ENCODE measurements at places on chromosomes 7 and 10. TPM values are rescaled to one million over a fixed set of nuclear protein-coding genes. Genes with fewer than 3 reads are reported as not detected.

The UCN3 gene
- total RNA-seq: 0.28 TPM

- H3K36me3 ChIP-seq: no peaks in the 10 kb centered on the region
- peaks cover 2% of the 10 kb centered on the region for H3K4me1 ChIP-seq
- DNase-seq: peak; percentile 86
- peak overlapping the region; percentile 81 for H3K27ac ChIP-seq
- H3K4me3 ChIP-seq: no peak overlapping the region
Observed at GRCh38 chr10:28326516-28327490, 23.9 kb upstream of the MPP7 start.

The SLC26A3 gene
- total RNA-seq: not detected

DNA sequence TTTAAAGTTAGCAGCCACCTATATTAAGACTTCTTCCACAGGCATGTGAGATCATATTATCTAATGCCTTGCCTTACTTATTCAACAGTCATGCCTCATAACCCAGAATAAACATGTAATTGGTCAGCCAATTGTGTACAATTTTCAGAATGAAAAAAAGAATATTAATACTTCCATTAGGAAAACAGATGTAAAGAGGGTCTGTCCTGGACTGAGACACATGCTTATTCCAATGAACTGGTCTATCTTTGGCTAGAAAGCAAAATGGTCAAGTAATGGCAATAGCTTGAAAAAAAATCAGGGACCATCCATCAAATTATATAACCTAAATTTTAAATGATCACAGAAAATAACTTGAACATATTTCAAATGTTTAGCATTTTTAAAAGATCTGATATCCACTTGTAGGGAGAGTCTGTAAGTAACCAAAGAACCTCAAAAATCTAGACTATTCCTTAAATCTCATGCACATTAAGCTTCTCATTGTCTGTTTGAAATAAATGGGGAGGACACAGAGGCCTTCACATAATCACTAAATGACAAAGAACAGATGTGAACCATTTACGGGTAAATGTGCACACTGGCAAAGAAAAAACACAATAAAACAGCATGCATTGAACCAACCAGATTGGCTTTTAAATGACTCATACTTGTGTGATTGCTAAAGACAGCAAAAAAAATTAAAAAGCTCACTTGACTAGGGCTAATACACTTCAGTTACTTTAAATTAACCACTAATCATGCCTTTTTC is 568.8 kb upstream of the PCDH15 start:
- no peak overlapping the region for H3K27ac ChIP-seq
- no peak overlapping the region for H3K4me3 ChIP-seq
- no peaks in the 10 kb centered on the region for H3K36me3 ChIP-seq
- no peaks in the 10 kb centered on the region for H3K4me1 ChIP-seq

The DPP6 gene
- total RNA-seq: 1.2 TPM

- no peaks in the 10 kb centered on the region for H3K36me3 ChIP-seq
- peak; percentile 47 for DNase-seq
- no peaks in the 10 kb centered on the region for H3K27me3 ChIP-seq
- no peak overlapping the region for H3K27ac ChIP-seq
Observed at GRCh38 chr10:36116731-36117130, 474.6 kb upstream of the FZD8 start.

DNA sequence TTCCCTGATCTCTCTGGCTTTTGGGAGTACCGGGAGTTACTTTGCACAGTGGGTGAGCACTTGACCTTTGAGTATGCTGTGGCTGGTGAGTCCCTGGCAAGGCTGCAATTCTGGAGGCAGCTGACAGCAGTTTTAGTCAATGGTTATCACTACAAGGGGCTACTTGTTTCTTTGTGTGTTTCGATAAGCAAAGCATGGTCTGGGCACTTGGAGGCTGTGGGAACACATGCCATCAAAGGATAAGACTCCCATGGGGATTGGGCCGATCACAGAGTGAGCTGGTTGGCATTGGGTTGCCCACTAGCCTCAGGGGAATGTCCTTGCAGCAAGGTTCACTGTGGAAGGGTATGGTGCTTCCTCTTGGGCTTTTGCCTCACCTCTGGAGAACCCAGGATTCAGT is 208.2 kb downstream of the SNX13 start:
- H3K27ac ChIP-seq: no peak overlapping the region
- no peak overlapping the region for H3K4me3 ChIP-seq
- DNase-seq: no peak
- no peaks in the 10 kb centered on the region for H3K4me1 ChIP-seq

GRCh38 chr10:14665865-14666857 is 108.5 kb downstream of the FAM107B start:
- H3K27me3 ChIP-seq: no peaks in the 10 kb centered on the region
- no peaks in the 10 kb centered on the region for H3K36me3 ChIP-seq
- no peak for DNase-seq
- no peak overlapping the region for H3K4me3 ChIP-seq

DNA sequence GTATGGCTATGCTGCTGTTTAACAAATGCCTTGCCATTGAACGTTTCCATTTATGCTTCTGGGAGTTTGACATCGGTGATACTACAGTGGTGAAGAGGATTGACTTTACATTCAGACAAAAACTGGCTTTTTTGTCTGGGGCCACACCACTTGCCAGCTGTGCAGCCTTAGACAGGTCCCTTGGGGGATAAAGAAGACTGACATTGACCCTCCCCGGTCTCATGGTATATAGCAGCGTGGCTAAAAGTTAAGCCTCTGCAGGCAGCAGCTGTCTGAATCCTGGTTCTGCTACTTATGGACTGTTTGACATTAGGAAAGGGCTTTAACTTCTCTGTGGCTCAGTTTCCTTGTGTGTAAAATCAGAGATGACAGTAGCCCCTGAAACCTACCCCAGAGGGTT is 42.0 kb upstream of the PTF1A start:
- H3K36me3 ChIP-seq: no peaks in the 10 kb centered on the region
- H3K27me3 ChIP-seq: no peaks in the 10 kb centered on the region
- DNase-seq: no peak
- H3K27ac ChIP-seq: no peak overlapping the region
- no peaks in the 10 kb centered on the region for H3K4me1 ChIP-seq
- no peak overlapping the region for H3K4me3 ChIP-seq

The LIPJ gene
- total RNA-seq: 0.14 TPM

GRCh38 chr7:41745451-41745850 is 42.6 kb upstream of the INHBA start:
- H3K27ac ChIP-seq: no peak overlapping the region
- no peak overlapping the region for H3K4me3 ChIP-seq
- no peaks in the 10 kb centered on the region for H3K4me1 ChIP-seq
- no peaks in the 10 kb centered on the region for H3K27me3 ChIP-seq

DNA sequence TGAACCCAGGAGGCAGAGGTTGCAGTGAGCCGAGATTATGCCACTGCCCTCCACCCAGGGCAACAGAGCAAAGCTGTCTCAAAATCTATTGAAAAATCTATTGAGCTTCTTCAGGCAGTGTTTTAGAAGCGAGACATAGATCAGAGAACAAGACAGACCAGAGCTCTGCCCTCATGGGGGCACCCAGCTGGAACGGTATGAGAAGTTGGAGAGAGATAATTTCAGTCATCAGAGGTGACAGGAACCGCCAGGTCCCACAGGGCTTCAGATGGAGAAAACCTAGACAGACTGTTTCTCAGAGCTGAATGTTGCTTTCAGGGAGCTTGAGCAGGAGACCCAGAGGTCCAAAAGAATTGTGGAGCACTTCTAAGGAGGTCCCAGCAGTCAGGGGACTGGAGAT is 14.2 kb upstream of the GTF2IRD1 start:
- DNase-seq: no peak
- H3K4me1 ChIP-seq: peaks cover 4% of the 10 kb centered on the region
- no peaks in the 10 kb centered on the region for H3K27me3 ChIP-seq
- H3K36me3 ChIP-seq: no peaks in the 10 kb centered on the region
- no peak overlapping the region for H3K27ac ChIP-seq

GRCh38 chr10:98316661-98317060 is 48.7 kb upstream of the LOXL4 start:
- no peaks in the 10 kb centered on the region for H3K36me3 ChIP-seq
- no peaks in the 10 kb centered on the region for H3K27me3 ChIP-seq
- peak; percentile 45 for DNase-seq

The CDNF gene
- 2.1 TPM for total RNA-seq

- no peak overlapping the region for H3K4me3 ChIP-seq
- peaks cover 8% of the 10 kb centered on the region for H3K4me1 ChIP-seq
- no peak for DNase-seq
- no peaks in the 10 kb centered on the region for H3K36me3 ChIP-seq
- H3K27me3 ChIP-seq: no peaks in the 10 kb centered on the region
Observed at GRCh38 chr7:2757904-2758672, 70.1 kb downstream of the AMZ1 start.

The PDE6C gene
- not detected for total RNA-seq

The DGKI gene
- 0.52 TPM for total RNA-seq

DNA sequence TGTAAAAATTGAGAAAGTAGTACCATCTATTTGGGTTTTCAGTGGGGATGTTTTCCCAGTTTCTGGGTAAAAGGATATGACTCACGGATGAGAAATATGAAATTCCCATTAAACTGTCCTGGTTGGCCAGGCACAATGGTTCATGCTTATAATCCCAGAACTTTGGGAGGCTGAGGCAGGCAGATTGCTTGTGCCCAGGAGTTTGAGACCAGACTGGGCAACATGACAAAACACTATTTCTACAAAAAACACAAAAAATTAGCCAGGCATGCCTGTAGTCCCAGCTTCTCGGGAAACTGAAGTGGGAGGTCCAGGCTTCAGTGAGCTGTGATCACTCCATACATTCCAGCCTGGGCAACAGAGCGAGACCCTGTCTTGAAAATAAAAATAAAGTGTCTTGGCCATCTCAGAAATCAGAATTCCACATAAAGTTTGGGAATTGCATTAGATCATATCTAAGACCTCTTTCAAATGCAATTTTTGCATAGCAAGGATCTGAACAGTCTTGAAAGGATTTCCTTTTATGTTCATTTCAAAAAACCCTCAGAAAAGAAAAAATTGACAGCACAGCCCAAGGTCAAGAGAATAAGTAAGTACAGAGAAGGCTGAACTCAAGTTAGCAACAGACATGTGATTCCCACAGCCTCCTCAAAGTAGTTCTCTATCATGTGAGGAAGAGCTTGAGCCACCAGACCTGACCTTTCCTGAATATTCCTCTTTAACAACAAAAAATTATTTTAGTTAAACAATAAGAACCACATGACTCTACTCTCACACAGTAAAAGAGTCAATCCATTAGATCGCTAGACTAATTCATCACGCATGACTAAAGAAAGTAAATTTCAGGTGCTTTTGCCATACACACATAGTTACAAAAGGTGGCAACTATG is 141.5 kb upstream of the CAV2 start:
- no peaks in the 10 kb centered on the region for H3K27me3 ChIP-seq
- H3K4me1 ChIP-seq: peaks cover 4% of the 10 kb centered on the region
- no peak for DNase-seq

GRCh38 chr10:62451611-62451975 is 77.4 kb downstream of the ZNF365 start:
- no peak for DNase-seq
- H3K36me3 ChIP-seq: no peaks in the 10 kb centered on the region
- H3K4me3 ChIP-seq: no peak overlapping the region
- peaks cover 3% of the 10 kb centered on the region for H3K4me1 ChIP-seq
- H3K27me3 ChIP-seq: no peaks in the 10 kb centered on the region

DNA sequence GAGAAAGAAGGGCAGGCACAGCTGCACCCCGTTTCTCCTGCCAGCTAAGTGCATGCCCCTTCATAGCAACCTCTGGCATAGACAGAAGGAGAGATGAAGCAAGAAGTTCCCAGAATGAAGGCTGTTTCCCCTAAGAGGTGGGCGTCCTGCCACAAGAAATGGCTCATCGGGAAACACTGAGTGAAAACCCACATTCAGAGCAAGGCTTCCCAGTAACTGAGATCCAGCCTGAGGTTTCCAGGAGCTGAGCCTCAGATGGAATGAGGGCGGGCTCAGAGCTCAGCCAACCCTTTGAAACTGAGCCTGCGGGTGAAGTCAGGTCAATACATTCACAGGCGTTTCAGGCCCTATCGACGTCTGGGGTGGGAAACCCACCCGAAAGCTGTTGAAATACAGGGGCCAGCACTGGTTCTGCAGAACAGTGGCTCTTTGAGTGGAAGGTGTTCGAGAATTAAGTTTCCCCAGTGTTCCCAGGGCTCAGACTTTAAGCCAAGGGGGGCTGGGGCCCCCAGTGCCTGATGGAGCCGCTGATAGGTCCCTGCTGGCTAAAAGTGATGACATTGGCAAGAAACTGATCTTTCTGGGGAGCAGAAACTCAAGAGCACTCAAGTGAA is 510.2 kb downstream of the RPS24 start:
- H3K4me3 ChIP-seq: no peak overlapping the region
- H3K4me1 ChIP-seq: peaks cover 13% of the 10 kb centered on the region
- peak; percentile 85 for DNase-seq

DNA sequence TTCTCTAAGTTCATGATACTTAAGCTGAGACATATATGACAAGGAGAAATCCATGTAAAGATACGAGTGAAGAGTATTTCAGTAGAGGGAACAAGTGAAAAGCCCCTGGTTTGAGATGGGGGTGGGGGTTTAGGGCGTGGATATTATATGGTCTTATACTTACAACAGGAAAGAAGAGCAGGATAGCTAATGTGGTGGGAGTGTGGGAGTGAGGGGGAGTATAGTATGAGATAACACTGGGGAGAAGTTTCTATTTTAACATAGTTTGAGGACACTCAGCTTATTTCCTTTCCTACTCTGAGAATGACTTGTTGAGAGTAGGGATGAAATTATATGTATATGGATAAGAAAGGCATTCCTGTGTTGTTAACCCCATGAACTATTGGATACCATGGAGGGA is 36.5 kb downstream of the MCU start:
- no peaks in the 10 kb centered on the region for H3K36me3 ChIP-seq
- no peak overlapping the region for H3K4me3 ChIP-seq
- no peak overlapping the region for H3K27ac ChIP-seq
- no peaks in the 10 kb centered on the region for H3K4me1 ChIP-seq
- DNase-seq: no peak
- H3K27me3 ChIP-seq: no peaks in the 10 kb centered on the region

GRCh38 chr7:57354679-57355338 is 95.2 kb upstream of the ZNF716 start:
- no peak overlapping the region for H3K4me3 ChIP-seq
- no peak for DNase-seq
- H3K36me3 ChIP-seq: no peaks in the 10 kb centered on the region
